ENCODE measurements at places on chromosomes 4 and X.

- no peak for DNase-seq
These were observed 63.3 kb downstream of the MEPE start for GRCh38 chr4:87895964-87896621.

DNA sequence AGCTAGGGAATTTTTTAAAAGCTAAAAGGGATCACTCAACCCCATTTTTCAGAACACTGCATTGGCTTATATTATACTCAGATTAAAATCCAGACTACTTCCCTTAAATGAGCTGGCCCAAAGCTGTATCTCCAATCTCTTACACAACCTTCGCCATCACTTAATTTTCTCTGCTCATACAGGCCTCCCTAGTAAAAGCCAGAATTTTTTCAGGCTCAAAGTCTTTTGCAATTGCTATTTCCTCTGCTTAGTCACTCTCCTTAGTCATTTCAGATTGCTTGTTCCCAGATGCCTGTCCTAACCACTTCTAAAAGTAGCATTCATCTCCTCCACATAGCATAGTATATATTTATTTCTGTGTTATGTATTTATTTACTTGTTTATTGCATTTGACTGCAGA lies 1587.9 kb upstream of the ADGRL3 start:
- no peak for DNase-seq

GRCh38 chrX:130974323-130974722 lies 71.3 kb upstream of the ENOX2 start:
- no peak for DNase-seq

GRCh38 chr4:8876982-8877779 lies 5.5 kb upstream of the HMX1 start:
- DNase-seq = no peak

GRCh38 chrX:17703201-17703600 lies 34.1 kb upstream of the SCML1 start:
- no peak for DNase-seq

DNA sequence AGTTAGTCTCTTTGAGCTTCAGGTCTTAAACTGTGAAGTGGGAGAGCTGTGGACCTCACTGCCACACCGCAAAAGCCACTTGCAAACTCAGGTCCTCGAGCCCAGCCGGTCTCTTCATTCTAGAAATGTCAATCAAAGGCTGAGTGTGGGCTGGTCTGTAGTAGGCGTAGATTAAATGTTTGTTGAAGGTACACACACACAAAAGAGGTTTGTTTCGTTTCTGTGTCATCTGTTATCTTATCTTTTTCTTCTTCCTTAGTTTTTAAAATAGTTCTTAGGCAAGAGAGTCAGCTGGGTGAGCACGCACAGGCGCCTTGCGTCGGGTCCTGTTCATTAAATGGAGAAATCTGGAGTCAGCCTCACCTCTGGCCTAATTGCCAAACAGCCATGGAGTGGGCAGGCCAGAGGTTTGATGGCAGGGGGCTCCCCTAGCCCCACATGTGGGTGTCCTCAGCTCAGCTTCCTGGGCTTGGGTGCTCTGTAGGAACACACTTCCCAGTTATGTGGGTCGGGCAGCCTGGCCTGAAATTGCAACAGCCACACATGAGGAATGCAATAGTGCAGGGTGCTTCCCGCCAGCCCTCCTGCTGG lies 836 bp upstream of the PSAPL1 start:
- no peak for DNase-seq

GRCh38 chr4:52873861-52874343 lies 11.8 kb downstream of the RASL11B start:
- no peak for DNase-seq

DNA sequence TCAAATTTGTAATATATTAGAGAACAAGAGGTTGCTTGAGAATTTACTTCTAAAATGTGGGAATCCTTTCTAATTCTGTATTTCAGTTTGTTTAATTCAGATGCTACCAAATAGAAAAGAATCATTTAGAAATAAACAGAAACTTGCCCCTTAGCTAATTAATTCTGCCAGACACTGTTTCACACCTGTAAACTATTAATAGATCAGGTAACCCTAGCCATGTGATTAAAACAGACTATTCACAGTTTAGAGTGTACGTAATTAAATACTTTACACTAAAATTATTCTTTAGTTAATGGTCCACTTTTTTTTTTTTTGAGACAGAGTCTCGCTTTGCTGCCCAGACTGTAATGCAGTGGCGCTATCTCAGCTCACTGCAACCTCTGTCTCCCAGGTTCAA lies 124.0 kb downstream of the PTPN13 start:
- no peak for DNase-seq

DNA sequence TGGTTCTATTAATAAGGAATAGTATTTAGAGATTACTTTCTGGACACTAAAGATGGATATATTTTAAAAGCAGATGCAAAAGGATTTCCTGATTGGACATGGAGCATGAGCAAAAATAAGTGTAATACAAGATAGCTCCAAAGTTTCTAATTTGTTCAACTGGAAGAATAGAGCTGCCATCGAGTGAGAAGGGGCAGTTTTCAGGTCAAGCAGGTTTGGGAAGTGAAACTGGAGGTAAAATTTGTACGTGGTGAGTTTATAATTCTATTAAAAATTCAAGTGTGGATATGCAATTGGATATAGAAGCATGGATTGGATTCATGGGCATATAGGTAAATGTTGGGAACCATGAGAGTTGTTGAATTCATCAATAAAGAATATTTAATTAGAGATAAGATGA lies 31.8 kb downstream of the PRDM8 start:
- DNase-seq = no peak

- no peak for DNase-seq
These were observed 62.5 kb downstream of the NDNF start for GRCh38 chr4:121009578-121010478.

DNA sequence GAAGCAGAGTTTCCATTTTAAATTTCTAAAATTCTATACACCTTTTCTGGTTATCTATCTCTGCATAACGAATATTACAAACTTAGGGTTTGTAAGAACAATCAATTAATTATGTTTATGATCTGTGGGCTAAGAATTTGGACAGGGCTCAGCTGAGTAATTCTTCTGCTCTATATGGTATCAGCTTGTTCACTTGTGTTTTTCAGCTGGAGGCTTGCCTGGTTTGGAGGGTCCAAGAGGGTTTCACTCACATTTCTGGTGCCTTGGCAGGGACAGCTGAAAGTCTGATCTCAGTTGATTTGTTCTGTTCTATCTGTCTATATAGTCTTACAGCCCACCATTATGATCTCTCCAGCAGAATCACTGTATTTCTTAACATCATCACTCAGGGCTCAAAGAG lies 57.8 kb upstream of the ADGRA3 start:
- DNase-seq = no peak

DNA sequence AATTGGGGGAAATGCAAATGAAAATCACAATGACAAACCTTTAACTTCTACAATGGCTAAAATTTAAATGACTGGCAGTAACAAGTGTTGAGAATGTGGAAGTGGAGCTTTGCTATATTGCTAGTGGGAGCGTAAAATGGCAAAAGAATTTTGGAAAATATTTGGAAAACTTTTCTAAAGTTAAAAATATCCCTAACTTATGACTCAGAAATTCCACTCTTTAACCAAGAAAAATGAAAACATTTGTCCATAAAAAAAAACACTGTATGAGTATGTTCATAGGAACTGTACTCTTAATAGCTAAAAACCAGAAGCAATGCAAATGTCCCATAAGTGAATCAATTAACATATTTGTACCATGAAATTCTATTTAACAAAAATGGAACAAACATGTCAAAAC lies 3.6 kb downstream of the TBCK start:
- no peak for DNase-seq

DNA sequence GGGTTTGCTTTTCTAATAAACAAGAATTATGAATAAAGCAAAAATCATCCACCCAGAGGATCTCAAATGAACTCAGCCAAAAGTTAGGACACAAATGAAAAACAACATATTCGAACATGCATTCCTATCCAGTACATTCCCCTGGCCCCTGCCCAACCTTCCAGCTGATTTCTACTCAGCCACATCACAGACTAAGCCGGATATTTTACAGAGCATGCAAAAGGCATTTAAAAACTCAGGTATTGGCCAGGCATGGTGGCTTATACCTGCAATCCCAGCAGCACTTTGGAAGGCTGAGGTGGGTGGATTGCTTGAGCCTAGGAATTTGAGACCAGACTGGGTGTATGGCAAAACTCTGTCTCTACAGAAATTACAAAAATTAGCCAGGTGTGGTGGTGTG lies 54.6 kb downstream of the RELL1 start:
- DNase-seq = peak; percentile 31

DNA sequence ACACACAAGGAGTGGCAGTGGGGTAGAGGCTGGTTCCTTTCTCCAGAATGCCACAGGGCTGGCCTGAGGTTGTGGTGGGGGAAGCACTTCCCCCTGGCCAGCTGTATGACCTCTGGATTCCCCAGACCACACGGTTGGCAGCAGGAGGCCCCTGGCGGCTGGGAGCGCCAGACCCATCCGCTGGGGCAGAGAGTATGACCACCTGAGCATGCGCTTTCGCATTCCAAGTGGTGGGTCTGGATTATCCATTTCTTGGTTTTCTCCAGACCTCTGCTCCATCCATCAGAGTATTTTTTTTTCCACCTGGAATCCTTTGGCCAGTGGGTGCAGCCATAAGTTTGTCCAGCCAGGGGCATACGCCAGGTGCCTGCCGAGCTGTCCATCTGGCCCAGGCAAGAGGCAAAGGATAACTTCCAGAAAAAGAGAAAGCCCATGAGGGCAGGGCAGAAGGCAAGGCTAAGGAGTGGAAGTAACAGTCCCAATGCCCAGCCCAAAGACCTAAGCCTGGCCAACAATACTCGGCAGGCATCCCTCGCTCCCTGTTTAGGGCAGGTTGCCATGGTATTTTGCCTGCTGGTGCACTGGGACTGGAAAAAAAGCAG lies 39.3 kb downstream of the NHSL2 start:
- DNase-seq = no peak

DNA sequence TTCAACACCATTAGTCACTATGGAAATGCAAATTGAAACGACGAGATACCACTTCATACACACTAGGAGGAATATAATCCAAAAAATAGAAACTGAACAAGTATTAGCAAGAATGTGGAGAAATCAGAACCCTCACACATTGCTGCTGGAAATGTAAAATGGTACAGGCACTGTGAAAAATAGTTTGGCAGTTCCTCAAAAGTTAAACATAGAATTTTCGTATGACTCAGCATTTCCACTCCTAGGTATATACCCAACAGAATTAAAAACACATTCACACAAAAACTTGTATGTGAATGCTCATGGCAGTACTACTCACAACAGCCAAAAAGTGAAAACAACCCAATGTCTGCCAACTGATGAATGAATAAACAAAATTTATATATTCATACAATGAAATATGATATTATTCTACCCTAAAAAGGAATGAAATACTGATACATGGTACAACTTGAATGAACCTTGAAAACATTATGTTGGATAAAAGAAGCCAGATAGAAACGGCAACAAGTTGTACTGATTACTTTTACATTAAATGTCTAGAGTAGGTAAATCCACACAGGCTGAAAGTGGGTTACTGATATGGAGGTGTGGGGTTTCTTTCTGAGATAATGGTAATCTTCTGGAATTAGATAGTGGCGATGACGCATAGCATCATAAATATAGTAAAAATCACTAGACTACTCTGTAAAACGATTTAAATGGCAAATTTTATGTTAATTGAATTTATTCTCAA lies 22.3 kb downstream of the TEC start:
- no peak for DNase-seq

GRCh38 chr4:165381821-165382373 lies 3.1 kb downstream of the CPE start:
- no peak for DNase-seq

DNA sequence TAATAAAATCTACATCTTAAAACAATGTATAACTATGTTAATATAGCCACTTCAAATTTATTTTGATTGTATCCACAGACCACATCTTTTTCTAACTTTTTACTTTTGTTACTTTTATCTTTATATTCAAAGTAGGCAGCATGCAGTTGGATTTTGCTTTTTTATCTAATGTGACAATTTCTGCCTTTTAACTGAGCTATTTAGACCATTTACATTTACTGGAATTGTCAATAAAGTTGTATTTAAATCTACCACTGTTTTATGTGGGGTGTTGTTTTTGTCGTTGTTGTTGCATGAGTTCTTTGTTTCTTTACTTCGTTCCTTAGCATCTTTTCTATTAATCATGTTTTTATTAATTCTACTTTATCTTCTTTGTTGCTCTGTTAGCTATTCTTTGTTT lies 42.0 kb downstream of the NEUROG2 start:
- no peak for DNase-seq

DNA sequence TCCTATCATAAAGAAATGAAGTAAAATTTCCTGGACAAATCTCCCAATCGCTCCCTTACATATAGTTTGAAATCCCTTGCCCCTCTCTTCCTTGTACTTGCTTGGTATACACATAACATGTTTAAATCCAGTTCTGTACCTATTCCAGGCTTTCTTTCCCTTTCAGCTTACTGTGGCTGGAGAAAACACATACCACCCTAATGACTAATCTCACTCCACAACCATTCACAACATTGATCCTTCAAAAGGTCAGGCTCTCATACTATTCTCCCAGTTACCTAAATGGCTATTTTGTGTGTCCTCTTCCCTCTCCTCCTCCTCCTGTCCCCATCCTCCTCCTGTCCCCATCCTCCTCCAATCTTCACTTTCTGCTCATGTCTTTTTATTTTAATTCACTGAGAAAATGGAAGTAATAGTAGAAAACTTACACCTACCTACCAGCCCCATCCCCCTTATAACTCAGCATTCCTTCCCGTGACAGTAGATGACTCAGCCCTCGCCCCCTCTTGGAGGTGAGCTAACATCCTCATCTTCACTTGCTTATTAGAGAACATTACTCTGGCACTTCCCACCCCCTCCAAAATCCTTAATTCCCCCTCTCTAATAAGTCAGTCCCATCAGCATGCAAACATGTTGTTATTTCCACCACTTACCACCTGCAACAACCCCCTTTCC lies 77.5 kb downstream of the IL15 start:
- no peak for DNase-seq

GRCh38 chr4:144169211-144169610 lies 28.7 kb upstream of the GYPA start:
- DNase-seq = no peak

- peak; percentile 52 for DNase-seq
These were observed 4.5 kb downstream of the MID1IP1 start for GRCh38 chrX:38805432-38806389.

DNA sequence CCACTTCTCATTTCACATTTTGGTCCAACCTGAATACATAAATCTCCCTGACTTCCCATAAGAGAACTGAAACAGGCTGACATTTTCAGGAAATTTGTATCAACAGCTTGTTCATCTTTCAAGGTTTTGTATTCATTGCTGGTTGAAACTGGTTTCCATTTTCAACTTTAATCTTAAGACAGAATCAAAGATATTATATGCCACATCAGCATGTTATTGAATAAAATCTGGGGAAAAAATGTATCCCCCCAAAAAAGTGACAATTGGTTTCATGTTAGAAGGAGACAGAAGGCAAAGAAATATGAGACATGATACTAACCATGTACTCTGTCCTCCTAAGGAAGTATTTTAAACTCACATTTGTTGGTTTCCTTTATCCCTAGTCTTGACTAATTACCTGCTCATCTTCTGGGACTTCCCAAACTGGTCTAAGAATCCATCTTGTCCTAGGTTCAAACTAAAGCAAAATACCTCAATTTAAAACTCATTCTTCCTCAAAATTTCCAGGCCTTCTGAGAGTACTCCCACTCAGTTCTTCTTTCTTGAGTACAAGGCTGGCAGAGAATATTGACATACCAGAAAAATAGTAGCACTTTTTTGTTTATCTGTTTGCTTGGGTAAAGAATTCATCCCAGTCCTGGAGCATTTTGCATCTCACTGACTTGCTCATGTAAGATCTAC lies 3.1 kb upstream of the ANTXR2 start:
- DNase-seq = no peak

GRCh38 chr4:147050356-147050765 lies 104.7 kb upstream of the TTC29 start:
- DNase-seq = no peak

Measured in heart right ventricle (tissue), 16 donors.